ENCODE measurements at places on chromosomes 4 and X.
A peak's percentile ranks its signal among the peaks of the same experiment; 100 is the strongest.

GRCh38 chr4:10416441-10416840 lies 40.8 kb downstream of the ZNF518B start:
- H3K27ac ChIP-seq, result no peak overlapping the region
- no peaks in the 10 kb centered on the region for H3K27me3 ChIP-seq
- no peak for DNase-seq
- H3K36me3 ChIP-seq, result no peaks in the 10 kb centered on the region

GRCh38 chr4:5462896-5463295 lies 245.5 kb downstream of the EVC2 start:
- H3K27me3 ChIP-seq, result no peaks in the 10 kb centered on the region
- no peaks in the 10 kb centered on the region for H3K36me3 ChIP-seq
- H3K4me1 ChIP-seq, result no peaks in the 10 kb centered on the region
- no peak overlapping the region for H3K27ac ChIP-seq
- DNase-seq, result no peak

DNA sequence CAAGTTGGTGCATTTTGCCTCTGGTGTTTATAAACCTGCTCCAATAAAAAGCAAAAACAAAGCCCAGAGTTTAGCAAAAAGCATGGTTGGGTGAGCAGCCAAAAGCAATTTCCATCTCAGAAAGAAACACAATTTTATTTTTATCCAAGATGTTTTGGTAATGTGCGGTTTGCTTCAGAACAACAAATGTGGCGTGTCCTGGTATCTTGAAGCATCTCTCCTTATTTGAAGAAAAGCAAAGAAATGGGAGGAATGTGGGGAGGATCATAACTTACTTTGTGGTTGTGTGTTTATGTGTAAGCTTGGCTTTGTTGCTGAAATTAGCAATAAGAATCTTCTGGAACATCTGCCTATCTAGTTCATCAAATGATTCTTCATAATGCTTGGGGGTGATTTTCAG lies 88.3 kb upstream of the DDX3X start:
- no peak overlapping the region for H3K27ac ChIP-seq
- no peaks in the 10 kb centered on the region for H3K4me1 ChIP-seq
- H3K36me3 ChIP-seq, result peaks cover 2% of the 10 kb centered on the region
- H3K27me3 ChIP-seq, result no peaks in the 10 kb centered on the region
- no peak overlapping the region for H3K4me3 ChIP-seq

DNA sequence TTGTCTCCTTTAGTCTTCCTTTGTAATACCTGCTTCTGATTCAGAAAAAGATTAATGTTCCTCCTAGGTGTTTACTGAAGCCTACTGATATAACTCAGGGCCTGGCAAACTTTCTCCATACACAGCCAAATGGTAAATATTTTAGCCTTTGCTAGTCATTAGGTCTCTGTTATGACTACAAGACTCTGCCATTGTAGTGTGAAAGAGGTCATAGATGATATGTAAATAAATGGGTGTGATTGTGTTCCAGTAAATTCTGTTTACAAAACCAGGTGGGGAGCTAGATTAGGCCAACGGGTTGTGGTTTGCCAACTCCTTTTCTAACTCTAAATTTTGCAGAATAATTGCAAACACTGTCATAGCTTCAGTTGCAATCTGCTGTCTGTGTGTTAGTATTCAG lies 568.1 kb upstream of the GNPDA2 start:
- H3K27ac ChIP-seq, result no peak overlapping the region
- no peaks in the 10 kb centered on the region for H3K27me3 ChIP-seq
- no peak for DNase-seq
- H3K4me3 ChIP-seq, result no peak overlapping the region
- H3K36me3 ChIP-seq, result no peaks in the 10 kb centered on the region

- H3K36me3 ChIP-seq, result no peaks in the 10 kb centered on the region
- no peak overlapping the region for H3K4me3 ChIP-seq
- H3K4me1 ChIP-seq, result no peaks in the 10 kb centered on the region
- no peaks in the 10 kb centered on the region for H3K27me3 ChIP-seq
- no peak for DNase-seq
Measured at GRCh38 chr4:157706155-157706554, 466.7 kb downstream of the GASK1B start.

GRCh38 chrX:23742697-23743622 lies at the start of gene ACOT9:
TSS of gene ACOT9 (minus strand) at chrX:23743276. CDS start at chrX:23743144, 132 bp downstream.
- peak within 1 kb of the TSS; percentile 86 for H3K4me3 ChIP-seq
- peaks cover 26% of the 10 kb centered on the region for H3K4me1 ChIP-seq
- peak within 1 kb of the TSS; percentile 95 for H3K27ac ChIP-seq
- H3K27me3 ChIP-seq, result no peaks in the 10 kb centered on the region
- H3K36me3 ChIP-seq, result peaks cover 10% of the 10 kb centered on the region
- DNase-seq, result peak; percentile 66

DNA sequence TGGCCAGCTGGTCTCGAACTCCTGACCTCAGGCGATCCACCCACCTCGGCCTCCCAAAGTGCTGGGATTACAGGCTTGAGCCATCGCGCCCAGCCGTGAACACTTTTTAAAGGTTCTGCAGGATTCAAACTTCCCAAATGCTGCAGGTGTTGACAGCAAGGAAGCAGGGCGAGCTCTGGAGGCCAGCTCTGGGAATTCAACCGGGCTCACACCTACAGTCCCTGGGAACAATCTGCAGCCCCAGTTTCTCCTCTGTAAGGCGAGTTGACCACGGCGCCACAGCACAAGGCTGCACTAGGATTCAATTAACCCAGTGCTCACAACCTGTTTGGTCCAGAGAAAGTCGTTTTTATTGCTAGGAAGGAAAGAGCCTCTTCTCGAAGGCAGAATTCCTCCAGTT lies 1.6 kb downstream of the MTNR1A start:
- peaks cover 10% of the 10 kb centered on the region for H3K27me3 ChIP-seq
- no peaks in the 10 kb centered on the region for H3K36me3 ChIP-seq
- H3K27ac ChIP-seq, result no peak overlapping the region
- H3K4me3 ChIP-seq, result no peak overlapping the region
- no peaks in the 10 kb centered on the region for H3K4me1 ChIP-seq

DNA sequence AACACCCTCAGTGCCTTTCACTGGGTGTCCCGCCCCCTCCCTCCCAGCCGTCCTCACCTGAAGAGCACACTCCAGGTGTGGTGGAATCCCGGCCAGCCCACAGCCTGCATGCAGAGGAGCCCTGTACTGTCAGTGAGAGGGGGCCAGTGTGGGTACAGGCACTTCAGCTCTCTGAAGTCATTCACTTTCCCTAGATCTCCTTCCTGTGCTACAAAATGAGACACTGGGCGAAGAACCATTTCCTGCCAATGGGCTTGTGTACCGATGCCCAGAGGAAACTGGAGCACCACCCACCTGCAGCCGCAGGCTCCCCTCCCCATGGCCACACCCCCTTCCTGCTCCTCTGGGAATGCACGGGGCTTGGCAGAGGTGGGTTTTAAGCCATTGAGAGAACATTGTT lies 73.9 kb upstream of the C4orf50 start:
- H3K27ac ChIP-seq, result peak overlapping the region; percentile 82
- no peak overlapping the region for H3K4me3 ChIP-seq
- H3K27me3 ChIP-seq, result no peaks in the 10 kb centered on the region
- H3K36me3 ChIP-seq, result peaks cover 6% of the 10 kb centered on the region
- peaks cover 37% of the 10 kb centered on the region for H3K4me1 ChIP-seq

GRCh38 chrX:122583551-122583950 lies 600.5 kb upstream of the GRIA3 start:
- H3K4me1 ChIP-seq, result no peaks in the 10 kb centered on the region
- H3K27ac ChIP-seq, result no peak overlapping the region
